ENCODE measurements at places on chromosomes 3 and 15. TPM values are rescaled to one million over a fixed set of nuclear protein-coding genes. Genes with fewer than 3 reads are reported as not detected.

Gene RAB6B
- total RNA-seq, result 0.64 TPM

Gene TTLL3
- total RNA-seq, result 4.4 TPM

Gene RGMA
- total RNA-seq, result 3.1 TPM

Gene GPR62
- total RNA-seq, result under 0.01 TPM

Gene AEN
- 87.5 TPM for total RNA-seq

Gene SCN5A
- not detected for total RNA-seq

Gene ARHGAP31
- total RNA-seq, result 0.85 TPM

All from nasal cavity respiratory epithelium epithelial cell of viscerocranial mucosa (primary cell).